ENCODE measurements at places on chromosomes 1 and 21. TPM values are rescaled to one million over a fixed set of nuclear protein-coding genes. Genes with fewer than 3 reads are reported as not detected.

DNA sequence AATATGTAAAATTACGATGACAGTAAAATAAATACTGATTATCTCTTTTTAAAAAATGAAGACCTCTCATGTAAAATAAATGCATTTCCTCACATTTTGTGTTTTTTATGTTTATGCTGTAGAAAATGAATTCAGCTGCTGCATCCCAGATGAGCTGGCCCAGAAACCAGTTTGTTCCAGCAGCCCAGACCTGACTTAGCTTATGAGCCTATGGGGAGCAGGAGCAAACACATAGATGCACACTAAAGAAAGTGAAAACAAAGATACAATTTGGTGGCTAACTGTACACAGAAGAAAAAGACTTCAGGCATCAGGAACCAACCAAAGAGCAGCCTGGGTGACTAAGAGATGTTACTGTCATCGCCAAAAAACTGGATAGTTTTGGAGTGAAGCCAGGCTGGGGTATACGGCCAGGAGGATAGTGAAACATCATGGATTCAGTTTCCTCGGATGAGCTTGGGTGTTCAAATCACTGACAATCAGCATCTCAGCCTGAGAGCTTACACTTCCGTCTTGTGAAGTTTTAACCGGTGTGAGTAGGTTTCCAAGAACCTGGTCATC lies 113.9 kb upstream of the BACE2 start:
- no peak for ATAC-seq

DNA sequence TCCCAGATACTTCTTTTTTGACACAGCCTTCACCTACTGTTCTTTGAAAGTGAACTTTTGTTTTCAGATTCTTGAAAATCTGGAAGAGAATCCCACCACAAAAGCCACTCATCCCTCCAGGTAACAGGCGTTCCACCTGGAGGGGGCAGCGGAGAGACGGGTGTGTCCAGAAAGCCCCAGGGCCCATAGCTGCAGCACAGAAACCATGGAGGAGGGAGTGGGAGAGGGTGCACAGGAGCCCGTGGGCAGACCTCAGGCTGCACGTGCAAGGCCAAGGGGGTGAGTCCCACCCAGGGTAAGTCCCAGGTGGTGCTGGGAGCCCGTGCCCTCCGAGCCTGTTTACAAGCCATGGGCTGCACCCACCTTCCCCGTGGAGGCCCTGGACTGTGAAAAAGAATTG lies 86.5 kb downstream of the PSMG1 start:
- no peak for ATAC-seq

DNA sequence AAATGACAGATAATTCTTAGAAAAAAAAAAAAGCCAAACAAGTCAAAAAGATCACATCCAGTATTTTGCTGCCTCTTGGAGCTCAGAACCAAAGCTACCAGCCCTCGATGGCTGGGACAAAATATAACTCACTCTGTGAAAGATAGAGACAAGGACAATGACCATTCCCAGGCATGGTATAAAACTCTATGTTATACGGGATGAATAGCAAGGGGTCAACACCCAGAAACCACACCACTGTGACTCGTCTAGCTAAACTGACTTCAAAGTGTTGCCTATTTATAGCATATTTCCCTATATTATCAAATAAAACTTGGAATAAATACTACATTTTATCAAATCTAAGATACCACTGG lies 10.1 kb downstream of the TMEM63A start:
- ATAC-seq, result no peak

GRCh38 chr1:230352537-230352936 lies 73.6 kb downstream of the PGBD5 start:
- ATAC-seq, result peak; percentile 76

- no peak for ATAC-seq
These were observed 42.3 kb downstream of the HMCN1 start for GRCh38 chr1:185776522-185776921.

GRCh38 chr1:72227667-72228066 lies 54.7 kb downstream of the NEGR1 start:
- ATAC-seq, result no peak

TACSTD2 gene
- total RNA-seq, result not detected

TMPRSS15 gene
- 0.14 TPM for total RNA-seq

Data from motor neuron (in vitro differentiated cells).